ENCODE measurements at places on chromosomes 16 and 17.

GRCh38 chr17:8782176-8782575, 17.0 kb downstream of the MFSD6L start:
- DNase-seq = no peak

GRCh38 chr17:4850246-4850645, 17.1 kb downstream of the MINK1 start:
- DNase-seq = peak; percentile 29

DNA sequence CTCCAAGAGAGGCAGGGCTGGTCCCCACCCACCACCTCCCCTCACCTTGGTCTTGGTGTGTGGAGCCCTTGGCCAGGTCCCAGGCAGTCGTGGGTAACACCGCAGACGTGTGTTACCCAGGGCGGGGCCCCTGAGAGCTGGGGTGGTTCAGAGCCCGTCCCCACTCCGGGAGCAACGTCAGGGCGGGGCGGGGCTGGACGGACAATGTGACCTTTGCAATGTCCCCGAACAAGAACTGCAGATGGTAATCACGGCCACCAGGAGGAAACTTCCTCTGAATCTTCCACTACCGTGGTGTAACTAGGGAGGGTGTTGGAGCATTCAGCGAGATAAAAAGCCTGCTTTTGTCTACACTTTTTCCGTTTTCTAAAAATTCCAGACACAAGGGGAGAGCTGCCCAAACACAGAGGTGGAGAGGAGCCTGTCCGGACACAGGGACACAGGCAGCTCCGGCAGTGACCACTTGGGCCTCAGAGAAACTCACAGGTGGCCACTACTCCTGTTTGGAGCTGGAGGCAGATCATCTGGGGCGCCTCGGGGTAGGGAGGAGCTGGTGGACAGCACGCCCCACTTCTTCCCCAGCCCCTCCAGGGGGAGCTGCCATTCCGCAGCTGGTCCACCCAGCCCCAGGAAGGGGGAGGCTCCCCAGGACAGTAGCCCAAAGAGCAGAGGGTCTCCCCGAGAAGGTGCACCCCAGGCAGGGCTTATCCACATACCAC, 14.2 kb upstream of the SLC38A10 start:
- peak; percentile 57 for DNase-seq

DNA sequence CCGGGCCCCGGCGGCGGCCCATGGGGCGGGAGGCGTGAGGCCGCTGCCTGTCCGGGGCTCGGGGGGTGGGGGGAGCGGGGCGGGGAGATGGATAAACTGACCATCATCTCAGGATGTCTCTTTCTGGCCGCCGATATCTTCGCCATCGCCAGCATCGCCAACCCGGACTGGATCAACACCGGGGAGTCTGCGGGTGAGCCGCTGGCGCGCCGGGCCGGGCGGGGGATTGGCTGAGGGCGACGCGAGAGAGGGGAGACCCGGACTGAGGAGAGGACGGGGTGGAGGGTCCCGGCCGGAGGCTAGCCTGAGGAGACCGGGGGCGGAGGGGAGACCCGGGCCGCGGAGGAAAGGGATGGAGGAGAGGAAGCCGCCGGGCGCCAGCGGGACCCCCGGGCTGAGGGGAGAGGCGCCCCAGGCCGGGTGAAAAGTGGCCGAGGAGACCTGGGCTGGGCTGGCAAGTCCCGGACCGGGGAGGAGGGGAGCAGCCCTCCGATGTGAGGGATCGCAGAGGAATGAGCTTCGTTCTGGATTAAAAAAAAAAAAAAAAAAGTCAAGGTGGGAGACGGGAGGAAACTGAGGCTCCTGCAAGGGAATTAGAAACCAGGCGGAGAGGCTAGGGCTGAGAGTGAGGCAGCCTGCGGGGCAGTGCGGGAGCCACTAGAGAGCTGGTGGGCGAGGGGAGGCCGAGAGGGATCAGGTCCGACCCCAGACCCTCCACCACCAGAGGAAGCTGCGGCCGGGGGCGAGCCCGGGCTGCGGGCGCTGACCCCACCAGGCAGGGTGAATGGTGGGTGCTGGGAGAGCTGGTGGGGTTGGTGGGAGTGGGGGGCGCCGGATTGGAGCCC, 526 bp downstream of the MOSMO start:
- no peak for DNase-seq
